NCI-H446 (cell line): ENCODE measurements at places on chromosomes 5 and 9.

DNA sequence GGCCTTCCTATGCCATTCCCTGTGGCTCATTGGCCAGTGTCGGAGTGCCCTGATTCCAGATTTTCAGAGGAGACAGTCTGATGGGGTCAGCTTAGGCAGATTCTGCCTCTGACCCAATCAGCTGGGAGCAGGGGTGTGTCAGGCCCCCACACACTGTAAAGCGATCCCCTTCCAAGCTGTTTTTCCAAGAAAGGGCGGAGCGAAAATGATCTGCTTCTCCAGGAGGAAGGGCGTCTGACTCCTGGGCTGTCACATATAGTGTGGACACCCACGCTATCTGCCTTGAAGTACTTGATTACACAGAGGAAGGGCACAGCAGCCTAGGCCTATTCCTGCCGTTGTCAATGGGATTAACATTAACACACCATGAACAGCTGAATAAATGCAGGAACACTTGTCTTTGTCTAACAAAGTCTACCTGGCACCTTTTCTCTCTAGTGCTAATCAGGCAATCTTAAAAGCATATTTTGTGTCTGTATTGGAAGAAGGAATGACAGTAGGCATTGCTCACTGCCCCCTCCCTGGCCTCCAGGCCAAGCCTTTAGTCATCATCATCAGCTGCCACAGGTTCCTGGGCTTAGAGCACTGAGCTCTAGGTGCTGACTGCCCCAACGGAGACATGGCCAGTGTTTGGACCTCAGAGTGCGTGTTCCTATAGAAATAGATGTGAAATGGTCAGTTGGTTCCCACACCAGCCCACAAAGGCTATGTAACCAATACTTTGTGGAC, 218.7 kb downstream of the MELK start:
- no peak for DNase-seq

DNA sequence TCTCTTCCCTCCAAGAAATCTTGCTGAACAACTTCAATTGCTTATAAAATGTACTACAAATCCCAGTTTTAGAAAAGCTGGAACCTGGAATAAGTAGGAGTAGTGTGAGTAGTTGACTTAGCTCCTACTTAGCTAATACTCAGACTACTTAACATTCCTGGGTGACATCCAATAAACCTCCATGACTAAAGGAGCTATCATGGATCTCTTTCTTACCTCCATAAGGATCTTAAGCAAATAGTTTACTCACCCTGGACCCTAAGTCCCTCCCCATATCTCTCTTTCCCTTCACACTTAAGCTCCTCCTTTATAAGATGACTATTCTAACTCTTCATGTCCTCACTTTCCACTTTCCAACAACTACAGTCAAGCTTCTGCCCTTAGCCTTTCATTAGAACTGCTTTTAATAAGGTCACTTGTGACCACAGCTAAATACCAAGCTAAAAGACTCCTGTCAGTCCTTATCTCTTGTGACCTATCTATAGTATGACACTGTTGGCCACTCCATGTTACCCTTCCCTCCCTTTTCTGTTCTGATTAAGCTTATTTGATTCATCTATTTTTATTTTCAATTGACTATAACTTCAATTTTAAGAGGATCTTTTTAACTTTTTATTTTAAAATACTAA, 194.9 kb downstream of the RFX3 start:
- no peak for DNase-seq

GRCh38 chr9:108994695-108995094, 18.6 kb downstream of the CTNNAL1 start:
- DNase-seq = no peak

- DNase-seq = peak; percentile 56
These were observed at the start of gene LIX1 for GRCh38 chr5:97142521-97143254. Gene LIX1 (minus strand): TSS chr5:97142611. CDS start chr5:97142576, 35 bp downstream.

GRCh38 chr5:1316588-1317340, 21.9 kb upstream of the TERT start:
- DNase-seq = no peak

DNA sequence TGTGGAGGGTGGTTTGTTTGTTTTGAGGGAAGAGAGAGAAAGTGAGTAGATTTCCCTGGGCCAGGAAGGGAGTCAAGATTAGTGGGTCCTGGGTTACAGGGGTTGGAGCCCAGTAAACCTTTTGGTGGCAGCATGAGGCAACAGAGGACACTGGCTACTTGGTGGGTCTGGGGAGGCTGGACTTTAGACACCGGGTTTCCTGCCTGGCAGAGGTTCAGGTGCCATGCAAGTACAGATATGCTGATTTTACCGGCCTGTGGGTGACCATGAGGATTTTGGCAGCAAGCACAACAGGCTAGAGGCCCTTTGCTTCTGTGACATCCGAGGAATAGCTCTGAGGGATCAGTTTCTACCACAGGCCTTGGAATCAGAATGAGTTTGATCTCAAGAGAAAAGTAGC, 18.9 kb downstream of the MAST4 start:
- DNase-seq = no peak

- DNase-seq = no peak
These were observed 362.8 kb upstream of the RPS23 start for GRCh38 chr5:82640916-82641315.

GRCh38 chr5:136374003-136374402, 8.7 kb upstream of the TRPC7 start:
- DNase-seq = no peak

- DNase-seq = no peak
These were observed 14.8 kb downstream of the STXBP1 start for GRCh38 chr9:127626752-127627493.

DNA sequence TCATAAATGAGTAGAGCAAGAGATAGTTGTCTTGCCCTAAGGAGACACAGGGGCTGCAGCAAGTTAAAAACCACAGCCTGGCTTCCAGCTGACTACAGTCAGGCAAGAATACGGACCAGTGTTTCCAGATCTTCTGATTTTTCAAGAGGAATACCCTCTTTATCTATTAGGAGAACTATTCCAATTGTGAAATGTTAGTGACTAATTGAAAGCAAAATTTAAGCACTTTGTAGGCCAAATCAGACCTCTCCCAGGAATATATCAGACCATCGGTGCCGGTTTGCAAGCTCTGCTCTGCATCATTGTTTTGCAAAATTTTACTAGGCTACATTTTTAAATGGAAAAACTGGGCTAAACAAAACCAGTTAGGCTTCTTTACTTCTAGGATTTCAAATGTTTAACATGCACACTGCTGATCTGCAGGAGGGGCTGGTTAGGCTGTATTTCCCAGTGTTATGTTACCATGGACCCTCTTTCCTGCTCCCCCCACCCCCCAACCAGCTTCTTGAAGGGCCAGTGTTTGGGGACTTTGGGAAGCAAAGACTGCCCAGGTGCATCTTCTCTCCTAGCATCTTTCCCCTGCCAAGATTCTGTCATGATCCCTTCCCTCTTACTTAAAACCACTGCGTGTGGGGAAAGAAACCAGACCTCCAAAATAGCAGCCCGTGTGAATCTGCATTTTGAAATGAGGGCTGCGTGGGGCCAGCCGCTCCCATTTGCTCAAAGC, 1.1 kb upstream of the ARSI start:
- DNase-seq = no peak

DNA sequence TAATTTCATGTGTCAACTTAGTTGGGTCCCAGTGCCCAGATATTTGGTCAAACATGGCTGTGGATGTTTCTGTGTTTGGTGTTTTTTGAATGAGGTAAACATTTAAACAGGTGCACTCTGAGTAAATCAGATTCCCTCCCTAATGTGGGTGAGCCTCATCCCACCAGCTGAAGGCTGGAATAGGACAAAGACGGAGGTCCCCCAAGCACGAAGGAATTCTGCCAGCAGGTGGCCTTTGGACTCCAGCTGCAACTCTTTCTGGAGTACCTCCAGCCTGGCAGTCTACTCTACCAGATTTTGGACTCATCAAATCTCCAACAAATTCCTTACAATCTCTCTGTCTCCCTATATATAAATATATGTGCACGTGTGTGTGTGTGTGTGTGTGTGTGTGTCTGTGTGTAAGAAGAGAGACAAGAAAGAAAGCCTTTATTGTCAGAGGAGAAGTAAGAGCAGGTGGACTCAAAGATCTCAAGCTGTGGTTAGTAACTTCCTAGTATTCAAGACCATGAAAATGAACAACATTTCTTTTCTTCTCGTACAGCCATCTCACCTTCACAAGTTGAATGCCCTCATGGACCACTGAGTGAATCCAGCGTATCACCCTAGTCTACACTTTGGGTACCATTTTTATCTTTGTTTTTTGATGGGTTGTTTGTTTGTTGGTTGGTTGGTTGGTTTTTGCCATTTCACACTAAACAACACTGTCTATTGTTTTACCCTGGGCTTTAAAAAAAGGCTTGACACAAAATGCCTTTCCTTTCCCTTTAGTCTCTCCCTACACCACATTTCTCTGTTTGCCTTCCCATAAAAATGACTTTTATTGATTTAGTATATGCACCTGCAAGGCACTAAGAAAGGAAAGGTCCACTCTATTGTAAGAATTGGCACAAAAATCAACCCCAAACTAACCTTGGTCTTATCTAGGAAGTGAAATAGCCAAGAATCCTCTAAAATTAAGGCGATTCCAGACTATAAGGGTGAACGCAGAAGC, 118.7 kb downstream of the TENT4A start:
- no peak for DNase-seq

GRCh38 chr5:178211095-178212048, 7.0 kb downstream of the HNRNPAB start:
- no peak for DNase-seq

- no peak for DNase-seq
These were observed 35.5 kb downstream of the ACO1 start for GRCh38 chr9:32419921-32420320.

DNA sequence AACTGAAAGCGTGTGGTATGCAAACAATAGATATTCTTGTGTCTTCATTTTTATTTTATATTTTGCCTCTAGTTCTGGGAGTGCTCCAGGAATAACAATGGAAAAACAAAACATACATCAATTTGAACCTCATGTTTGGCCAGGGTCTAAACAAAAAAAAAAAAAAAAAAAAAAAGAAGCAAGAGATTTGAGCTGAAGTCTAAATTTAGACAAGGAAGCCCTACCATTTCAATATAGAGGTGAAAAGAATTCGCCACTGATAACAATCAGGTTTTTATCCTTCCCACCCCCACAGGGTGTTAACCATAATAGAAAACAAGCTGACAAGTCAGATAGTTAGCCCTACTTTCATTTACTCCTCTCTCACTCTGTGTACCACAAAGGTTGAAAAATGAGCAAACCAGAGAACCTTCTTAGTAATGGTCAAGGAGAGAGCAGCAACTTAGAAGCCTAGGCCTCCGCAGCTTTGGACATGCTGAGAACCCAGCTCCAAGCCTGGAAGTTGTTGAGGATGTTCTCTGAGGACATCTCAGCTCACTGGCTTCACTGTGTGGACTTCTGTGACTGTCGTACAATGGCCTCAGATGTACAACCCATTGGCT, 118.2 kb upstream of the HMHB1 start:
- DNase-seq = no peak

GRCh38 chr9:137222190-137223077, at the start of gene RNF208:
Gene RNF208 (minus strand): TSS chr9:137222240. CDS start chr9:137221212, 1,028 bp downstream.
- DNase-seq = no peak

DNA sequence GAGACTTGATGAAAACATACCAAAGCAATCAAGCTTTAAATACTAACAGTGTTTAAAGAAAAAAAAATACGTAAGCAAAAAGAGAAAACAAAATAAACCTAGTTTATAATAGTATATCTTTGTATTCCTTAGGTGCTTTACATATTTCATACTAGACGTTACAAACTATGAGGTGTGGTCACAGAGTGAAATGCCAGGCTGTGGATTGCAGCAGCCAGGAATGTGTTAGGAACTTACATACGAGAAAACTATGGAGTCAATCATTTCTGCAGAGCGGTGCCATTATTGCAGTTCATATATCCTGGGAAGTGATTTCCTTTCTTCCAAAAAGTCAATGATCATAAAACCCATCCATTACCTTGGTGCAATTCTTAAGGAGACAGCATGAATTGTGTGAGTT, 443.6 kb upstream of the GRAMD2B start:
- no peak for DNase-seq

GRCh38 chr5:142807372-142807911, 37.3 kb downstream of the ARHGAP26 start:
- DNase-seq = no peak

DNA sequence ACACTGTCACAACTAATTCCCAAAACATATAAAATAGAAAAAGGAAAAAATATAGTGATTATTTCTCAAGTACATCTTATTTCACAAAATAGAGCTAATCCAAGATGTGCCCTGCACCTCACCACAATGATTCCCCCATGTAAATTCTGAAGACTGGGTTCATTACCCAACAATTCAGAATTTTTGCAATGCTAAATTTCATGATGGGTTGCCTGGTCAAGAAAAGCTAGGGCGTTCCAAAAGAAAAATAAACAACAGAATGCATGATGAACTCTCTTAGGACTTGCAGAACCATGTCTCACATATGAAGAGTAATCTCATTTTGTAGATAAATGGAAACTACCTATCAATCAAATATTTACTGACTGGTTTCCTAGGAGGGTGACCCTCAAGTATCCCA, 259.6 kb upstream of the NFIL3 start:
- DNase-seq = no peak

DNA sequence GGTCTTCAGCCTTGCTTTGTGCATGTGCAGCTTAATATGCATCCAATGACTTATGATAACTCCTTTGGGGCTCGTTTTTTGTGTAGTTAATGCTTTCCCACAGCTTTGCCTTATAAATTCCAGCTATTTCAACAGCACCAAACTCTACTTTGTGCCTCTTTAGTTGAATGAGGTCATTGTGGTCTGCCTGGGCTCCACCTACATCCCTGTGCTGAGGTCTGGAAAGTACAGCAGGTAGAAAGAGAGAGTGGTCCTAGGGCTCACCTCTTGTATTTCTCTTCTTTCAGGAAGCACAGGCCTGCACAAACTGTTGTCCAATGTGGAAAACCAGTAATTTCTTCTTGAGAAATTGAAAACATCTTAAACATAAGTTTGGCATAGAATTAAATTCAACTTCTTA, 167.2 kb downstream of the XRCC4 start:
- no peak for DNase-seq

GRCh38 chr9:1002678-1003077, 26.2 kb downstream of the DMRT3 start:
- no peak for DNase-seq

- DNase-seq = no peak
These were observed 68.6 kb downstream of the RGS3 start for GRCh38 chr9:113531919-113532808.

DNA sequence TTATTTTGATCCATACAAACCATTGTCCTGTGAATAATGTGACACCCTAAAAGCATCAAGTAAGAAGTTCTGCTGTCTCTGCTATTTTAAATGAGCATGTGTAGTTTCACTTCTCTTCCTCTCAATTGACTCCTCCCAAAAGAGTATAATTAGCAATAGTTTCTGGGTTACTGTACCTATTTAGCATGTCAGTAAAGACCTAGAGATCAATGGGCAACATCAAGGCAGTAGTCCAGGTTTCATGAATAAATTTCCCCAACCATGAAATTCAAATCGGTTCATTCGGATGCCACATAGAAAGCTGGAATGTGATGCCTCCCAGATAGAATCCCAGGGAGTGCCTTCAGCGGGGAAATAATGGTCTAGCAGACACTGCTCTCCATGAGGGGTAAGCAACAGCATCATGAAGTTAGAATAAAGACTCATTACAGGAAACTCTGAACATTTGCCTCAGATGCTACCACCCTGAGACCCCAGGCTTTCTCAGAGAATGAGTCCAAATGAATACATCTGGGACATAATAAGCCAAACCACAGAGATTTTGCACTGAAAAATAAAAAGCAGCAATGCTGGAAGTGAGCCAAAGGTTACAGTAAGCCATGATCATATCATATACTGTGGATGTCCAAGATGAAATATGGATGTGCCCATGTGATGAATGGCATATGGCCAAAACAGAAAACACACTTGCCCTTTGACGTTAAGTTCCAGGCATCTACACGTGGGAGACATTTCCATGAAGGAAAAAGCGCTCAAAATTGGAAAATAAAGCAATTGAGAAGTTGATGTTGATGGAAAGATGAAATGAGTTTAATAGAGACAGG, 1107.0 kb upstream of the SEMA6A start:
- no peak for DNase-seq
